ENCODE measurements at places on chromosomes 7 and 10.
A peak's percentile ranks its signal among the peaks of the same experiment; 100 is the strongest.

DNA sequence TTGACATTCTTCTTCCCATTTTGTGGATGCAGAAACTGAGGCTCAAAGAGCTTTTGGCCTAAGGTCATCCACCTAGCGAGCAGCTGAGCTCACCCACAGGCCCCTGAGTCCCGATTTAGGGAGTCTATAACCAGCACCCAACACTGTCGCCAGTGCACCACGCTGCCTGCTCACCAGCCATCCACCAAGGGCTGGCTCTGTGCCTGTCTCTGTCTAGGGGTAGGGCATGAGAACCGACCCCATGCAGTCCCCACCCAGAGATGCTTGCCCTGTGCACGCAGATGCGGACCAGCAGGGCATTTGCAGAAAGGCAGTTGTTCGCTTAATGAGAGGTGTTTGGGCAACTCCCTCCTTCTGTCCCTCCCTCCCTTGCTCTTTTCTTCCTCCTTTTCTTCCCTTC, 97.2 kb downstream of the GRK5 start:
- no peak for DNase-seq

DNA sequence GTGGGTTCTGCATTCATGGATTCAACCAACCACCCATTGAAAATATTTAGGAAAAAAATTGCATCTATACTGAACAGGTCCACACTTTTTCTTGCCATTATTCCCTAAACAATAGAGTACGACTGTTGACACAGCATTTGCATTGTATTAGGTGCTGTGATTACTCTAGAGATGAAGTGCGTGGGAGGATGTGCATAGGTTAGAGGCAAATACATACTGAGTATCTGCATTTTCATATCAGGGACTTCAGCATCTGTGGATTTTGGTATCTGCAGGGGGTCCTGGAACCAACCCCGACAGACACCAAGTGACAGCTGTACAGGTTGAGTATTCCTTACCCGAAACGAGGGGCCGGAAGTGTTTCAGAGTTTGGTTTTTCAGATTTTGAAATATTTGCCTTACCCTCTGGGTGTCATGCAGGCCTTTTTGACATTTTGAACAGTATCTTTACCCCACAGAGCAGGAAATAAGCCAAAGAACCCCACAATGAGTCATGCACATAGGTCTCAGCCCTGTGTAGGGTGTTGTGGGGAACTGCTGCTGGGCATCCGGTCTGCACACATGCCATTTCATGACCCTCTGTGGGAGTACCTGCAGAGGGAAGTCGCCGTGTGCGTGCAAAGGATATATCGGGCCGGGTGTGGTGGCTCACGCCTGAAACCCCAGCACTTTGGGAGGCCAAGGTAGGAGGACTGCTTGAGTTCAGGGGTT, 14.5 kb downstream of the NUDT5 start:
- DNase-seq = peak; percentile 79

DNA sequence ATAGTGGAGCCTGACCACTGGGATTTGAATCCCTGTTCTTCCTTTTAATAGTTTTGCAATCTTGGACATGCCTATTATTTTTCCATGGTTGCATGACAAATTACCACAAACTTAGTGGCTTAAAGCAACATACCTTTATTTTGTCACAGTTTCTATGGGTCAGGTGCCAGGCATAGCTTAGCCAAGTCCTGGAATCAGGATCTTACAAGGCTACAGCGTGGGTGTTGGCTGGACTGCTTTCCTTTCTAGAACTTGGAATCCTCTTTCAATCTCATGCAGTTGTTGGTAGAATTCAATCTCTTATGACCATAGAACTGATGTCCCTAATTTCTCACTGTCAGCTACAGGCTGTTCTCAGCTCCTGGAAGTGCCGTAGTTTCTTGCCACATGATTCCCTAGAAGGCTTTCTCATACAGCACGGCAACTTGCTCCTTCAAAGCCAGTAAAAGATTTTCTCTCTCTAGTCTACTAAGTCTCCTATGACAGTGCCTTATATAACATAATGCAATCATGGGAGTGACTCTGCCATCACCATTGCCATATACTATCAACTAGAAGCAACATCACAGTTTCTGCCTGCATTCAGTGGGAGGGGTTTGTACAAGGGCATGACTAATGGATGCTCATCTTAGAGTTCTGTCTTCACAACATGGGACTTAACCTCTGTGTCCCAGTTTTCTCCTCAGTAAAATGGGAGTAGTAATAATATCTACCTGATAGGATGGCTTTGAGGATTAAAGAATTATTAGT, 243.4 kb upstream of the FZD1 start:
- DNase-seq = no peak

DNA sequence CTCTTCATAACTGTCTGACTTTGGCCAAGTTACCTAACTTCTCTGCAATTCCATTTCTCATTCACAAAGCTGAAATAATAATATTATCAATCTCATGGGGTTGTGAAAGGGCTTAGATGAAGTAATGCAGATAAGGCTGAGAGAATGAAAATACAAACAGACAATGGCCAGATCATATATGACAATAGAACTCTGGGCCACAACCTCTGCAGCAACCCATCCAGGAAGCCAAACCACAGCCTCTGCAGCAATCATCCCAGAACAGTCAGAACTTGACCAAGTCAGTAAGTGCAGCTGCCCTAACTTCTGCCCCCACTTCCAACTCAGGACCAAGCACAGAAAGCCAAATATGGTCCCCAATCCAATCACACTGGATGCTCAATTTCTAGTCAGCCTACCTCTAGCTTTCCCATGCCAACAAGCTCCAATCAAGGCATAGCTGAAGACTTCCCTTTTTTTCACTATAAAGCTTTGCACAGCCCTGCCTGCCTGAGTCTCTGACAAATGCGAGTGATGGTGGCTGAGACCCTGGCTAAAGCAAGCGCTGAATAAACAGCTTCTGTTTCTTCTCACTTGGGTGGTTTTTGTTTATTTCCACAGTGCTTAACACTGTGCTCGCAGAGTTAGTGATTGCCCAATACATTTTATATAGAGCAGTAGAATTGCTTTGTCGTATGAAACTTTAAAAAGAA, 34.8 kb upstream of the TNPO3 start:
- no peak for DNase-seq

GRCh38 chr10:61898435-61898778, 3.1 kb upstream of the ARID5B start:
- no peak for DNase-seq

DNA sequence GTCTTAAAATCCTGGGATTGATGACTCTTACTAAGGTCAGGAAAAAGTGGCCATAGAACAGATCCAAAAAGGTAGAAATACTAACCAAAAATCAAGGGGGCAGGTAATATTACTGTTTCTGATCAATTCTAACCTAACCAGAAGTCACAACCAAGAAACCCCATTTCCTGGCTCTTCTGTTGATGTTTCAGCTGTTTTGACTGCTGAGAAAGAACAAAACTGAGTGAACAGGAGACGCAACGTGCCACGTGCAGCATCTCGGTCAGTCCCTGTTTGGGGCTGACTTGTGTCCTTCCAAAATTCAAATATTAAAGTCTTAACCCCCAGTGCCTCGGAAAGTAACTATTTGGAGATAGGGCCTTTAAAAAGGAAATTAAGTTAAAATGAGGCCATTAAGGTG, 56.8 kb downstream of the JAZF1 start:
- peak; percentile 30 for DNase-seq

DNA sequence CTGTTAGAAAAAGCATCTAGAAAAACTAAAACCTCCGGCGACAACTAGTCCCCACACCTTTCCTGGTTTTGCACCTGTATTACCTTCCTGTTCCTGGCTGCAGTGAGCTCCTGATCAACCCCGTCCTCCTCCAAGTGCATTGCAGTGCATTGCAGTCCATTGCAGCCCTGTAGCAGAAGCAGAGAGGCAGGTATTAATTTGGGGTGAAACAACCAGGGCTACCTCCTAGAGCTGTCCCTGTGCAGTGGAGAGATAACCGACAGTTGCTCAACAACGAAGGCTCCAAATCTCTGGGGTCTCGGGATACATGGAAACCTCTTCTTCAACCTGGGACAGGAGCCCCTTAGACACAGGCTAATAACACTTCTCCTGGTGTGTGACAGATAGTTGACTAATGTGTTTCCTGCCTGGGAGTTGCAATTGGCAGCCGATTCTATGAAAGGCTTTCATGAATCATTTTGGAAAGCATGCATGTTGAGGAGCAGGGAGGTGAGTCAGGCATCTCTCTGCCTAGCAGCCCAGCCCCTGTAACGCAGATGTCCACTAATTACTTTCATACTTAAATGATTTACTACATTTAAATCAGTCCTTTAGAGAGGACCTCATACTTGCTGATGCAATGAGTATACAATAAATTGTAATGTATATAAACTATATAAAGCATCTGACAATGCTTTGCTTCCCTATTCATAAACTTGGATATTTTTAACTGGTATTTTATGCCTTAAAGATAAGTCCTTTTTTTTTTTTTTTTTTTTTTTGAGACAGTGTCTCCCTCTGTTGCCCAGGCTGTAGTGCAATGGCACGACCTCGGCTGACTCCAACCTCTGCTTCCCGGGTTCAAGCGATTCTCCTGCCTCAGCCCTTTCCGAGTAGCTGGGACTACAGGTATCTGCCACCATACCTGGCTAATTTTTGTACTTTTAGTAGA, 59.0 kb downstream of the PRR15 start:
- DNase-seq = no peak

- no peak for DNase-seq
These were observed 505.8 kb downstream of the GPAM start for GRCh38 chr10:111677759-111678158.

GRCh38 chr7:73811760-73812168, 19.0 kb upstream of the CLDN4 start:
- peak; percentile 59 for DNase-seq

GRCh38 chr10:16521311-16522016, at the start of gene C1QL3:
TSS of gene C1QL3 (minus strand) at chr10:16521879. CDS start at chr10:16521065, 814 bp downstream.
- DNase-seq = peak; percentile 4

DNA sequence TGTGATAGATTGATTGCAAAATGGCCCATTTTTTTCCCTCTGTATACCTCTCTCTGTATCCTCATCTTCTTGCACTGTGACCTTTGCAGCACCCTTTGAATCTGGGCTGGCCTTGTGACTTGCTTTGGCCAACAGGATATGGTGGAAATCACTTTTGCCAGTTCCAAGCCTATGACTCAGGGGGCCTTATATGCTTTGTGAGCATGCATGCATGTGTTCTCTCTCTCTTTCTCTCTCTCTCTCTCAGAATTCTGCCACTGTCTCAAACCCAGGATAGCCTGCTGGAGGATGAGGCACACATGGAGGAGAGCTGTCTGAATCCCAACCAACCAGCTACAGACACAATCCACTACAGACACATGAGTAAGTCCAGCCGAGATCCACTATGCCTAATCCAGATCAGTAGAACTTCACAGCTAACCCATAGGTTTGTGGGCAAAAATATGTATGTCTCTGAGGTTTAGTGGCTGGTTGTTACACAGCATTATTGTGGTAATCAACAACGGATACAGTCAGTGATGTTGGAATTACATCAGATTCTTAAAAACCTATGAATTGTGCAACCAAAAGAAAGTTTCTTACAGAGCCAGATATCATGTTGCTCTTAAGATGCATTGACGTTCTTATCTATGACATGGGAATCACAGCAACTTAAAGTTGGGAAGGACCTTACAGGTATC, 41.8 kb upstream of the ABCB4 start:
- no peak for DNase-seq

DNA sequence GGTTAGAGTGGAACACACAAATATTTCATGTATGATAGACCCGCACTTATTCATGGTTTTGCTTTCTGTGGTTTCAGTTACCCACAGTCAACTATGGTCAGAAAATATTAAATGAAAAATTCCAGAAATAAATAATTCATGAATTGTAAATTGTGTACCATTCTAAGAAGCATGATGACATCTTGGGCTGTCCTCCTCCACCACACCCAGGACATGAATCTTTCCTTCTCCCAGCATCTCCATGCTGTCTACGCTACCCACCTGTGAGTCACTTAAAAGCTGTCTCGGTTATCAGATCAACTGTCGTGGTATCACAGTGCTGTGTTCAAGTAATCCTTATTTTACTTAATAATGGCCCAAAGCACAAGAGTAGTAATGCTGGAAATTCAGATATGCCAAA, 419.6 kb upstream of the NRP1 start:
- DNase-seq = no peak

DNA sequence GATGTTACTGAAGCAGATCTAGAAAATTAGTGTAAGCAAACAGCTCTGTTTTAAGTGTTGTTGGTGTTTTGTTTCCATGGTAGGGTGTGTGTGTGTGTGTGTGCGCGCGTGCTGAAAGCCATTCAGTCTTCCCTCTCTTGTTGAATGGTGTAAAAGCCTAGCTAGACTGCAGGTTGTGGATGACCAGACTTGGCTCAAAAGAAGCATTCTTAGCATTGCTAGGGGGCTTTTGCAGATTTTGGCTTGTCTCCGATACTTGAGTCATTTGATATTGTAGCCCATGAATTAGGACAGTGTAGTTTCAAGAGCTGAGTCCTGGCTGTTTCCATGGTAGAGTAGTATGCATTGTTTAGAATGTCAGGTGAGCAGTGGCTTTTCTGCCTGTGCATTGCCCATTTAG, 99.1 kb downstream of the SND1 start:
- no peak for DNase-seq

GRCh38 chr7:111012799-111013675, 77.9 kb upstream of the LRRN3 start:
- peak; percentile 52 for DNase-seq

- DNase-seq = no peak
These were observed 47.6 kb downstream of the TWIST1 start for GRCh38 chr7:19069842-19070241.

DNA sequence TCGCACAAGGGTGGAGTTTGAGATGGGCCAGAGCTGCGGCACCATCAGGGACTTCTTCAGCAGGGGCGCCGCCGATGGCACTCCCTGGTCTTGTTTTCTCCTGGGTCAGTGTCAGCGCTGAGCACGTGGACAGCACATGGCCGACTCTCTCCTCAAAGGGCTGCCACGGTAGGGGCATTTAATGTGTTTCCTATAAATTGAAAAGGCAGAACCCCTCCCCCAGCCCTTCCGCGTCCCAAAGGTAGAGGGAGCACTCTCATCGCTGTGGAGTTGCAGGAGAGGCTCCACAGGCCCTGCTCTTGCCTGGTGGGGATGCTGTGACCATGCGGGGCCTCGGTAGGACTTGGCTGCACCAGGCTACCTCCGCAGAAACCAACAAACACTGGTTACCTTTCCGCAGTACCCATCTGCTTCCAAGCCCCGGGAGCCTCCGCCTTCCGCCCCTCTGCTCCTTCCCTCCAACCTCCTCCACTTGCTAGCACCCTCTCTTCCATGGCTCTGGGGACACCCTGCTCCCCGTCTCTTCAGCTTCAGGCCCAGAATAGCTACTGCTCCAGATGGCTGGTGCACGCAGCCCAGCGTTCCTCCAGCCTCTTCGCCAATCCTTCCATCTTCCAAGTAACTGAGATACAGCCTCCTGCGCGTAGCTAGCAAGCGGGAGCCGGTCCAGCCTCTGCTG, 166.3 kb upstream of the ADCY1 start:
- no peak for DNase-seq

- DNase-seq = no peak
These were observed 88.5 kb downstream of the PAXIP1 start for GRCh38 chr7:154914308-154914995.

DNA sequence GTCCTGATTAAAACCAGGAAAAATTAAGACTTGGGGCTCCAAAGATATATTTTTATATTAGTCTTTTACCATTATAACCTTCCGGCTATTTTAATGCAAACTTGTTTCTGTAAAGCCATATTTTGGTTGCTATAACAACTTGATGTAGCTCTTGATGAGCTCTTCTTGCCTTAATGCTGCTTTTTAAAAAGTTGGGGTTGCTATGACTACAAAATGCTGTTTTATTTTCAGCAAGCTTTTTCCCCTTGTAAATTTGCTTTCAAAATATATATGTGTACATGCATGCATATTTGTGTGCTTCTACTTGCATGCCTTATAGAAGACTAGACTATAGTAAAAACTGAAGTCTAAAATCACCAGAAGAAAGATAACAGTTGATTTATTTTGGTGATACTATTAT, 99.7 kb downstream of the CSTF2T start:
- no peak for DNase-seq

GRCh38 chr10:60170250-60170649, 219.4 kb downstream of the ANK3 start:
- no peak for DNase-seq
